Left ventricle myocardium superior (tissue), 1 donor: ENCODE measurements at places on chromosomes 16 and 17.
A peak's percentile ranks its signal among the peaks of the same experiment; 100 is the strongest.

DNA sequence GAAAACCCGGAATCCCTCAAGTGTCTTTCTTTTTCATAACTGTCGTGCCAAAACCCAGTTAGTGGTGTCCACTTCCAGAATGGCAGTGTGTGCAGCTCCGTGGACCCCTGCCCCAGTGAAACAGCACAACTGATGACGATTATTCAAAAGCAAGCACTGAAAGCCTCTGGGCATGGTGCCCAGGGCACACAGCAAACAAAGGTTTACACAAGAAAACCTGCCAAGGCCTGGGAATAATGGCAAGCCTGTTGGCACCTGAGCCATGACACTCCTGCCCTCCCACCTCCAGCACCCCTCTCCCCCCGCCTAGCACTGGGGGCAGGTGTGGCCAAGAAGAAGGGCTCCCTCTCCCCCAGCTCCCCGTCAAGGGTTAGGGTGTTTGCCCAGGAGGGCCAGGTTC is 2.8 kb downstream of the PKMYT1 start:
- no peak for DNase-seq

- no peak for DNase-seq
These were observed 193.8 kb upstream of the CACNG3 start for GRCh38 chr16:24062270-24062817.

DNA sequence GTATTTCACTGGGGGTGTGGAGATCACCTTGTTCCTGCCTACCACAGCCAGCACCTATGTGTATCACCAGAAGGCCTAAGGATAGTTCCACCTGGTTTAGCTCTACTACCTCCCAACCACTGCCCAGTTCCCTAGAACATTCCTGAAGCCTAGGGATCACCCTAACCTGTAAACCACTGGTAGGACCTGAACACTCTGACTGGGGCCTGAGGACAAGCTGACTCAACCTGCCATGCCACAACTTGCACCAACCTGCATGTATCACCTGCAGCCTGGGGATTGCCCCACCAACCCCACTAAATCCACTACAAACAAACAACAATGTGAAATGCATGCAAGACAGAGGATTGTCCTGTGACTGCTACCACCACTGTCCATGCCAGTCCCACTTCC is 128.1 kb downstream of the KIF2B start:
- DNase-seq, result no peak

GRCh38 chr17:39227364-39227919 is 1.7 kb upstream of the STAC2 start:
- DNase-seq, result no peak

DNA sequence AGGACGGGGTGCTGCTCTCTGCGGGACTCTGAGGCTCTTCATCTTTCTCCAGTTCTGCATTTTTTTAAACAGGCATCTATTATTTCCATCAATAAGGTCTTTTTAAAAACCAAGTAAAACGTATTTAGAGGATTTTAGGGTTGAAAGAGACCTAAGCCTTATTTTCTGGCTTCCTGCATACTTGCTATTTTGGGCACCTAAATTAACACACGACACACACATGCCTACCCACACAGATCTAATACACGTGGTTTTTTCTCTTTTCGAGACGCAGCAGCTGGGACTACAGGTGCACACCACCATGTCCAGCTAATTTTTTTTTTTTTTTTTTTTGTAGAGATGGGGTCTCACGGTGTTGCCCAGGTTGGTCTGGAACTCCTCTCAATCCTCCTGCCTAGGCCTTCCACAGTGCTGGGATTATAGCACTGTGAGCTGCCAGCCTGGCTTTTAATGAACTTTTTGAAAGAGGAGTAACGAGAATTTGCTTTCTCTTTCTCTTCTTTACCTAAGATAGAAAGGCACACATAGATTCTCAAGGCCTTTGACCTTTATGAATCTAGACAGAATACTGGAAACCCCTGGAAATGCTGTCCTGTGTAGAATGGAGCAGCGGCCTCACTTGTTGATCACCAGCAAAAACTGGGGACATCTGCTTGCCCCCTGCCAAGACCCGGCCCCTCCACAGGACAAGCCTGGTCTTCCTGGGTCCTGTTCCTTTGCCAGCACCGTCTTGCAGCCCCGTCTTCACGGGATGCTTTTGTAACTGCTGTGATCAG is 13.8 kb downstream of the DNAAF8 start:
- DNase-seq, result no peak

GRCh38 chr16:20814784-20815183 is 8.5 kb downstream of the REXO5 start:
- no peak for DNase-seq

DNA sequence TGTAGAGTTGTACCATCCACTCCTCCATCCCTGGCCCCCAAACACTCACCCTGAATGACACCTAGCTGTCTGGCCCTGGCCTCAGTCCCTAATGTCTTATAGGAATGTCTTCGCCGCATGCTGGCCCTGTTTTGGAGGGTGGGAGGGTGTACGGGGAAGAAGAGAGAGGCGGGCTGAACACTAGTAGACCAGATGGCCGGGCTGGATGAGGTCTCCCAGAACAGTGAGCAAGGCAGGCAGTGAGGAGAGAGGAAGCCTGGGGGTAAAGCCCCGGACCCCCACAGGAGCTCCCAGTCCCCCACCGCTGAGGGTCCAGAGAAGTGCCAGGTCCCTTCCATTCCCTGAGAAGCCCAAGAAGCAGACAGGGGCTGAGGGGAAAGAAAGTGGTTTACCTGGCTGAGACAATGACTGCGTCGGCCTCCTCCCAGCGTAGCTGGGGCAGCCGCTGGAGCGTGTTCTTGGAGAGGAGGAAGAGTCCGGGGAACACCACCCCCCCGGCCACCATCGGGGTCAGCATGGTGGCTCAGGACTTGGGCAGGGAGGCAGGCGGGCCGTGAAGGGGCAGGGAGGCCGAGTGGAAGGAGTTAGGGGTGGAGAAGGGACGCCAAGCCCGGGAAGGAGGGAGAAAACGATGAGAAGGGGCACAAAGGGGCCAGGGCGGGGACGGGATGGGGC is 923 bp downstream of the TLCD3B start:
- no peak for DNase-seq

DNA sequence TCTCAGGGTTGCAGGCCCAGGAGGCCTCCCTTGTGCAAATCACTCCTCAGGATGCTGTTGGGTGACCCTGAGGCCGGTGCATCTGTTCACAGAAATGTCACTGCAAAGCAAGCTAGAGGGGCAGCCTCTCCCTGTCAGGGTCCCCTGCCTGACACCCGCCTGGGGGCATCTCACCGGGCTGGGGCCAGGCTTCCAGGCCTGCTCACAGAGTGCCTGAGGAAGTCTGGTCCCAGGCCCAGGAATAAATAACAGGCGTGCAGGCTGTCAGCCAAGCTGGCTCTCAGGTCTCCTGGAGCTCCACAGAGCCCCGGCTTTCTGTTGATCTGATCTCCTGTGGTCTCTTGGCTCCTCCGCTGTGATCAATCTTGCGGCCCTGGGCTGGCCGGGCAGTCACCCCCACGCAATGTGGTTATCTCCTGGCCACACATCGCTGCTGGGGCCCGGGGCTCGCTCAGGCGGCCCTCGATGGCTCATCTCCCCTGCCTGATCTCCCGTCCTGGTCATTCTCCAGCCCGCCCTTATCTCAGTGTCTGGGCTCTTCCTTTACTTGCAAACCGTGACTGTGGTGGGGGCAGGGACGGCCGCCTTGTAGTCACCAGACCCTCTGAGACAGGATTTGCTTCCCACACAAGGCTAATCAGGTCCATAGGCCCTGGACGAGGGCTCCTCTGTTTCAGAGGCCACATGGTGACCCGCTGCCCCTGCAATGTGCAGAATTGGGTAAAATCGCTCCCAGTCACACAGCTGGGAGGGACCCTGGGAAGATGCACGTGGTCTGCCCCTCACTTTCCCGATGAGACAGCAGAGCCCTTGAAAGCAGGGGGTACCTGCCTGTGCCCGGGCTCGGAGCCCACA is 231.2 kb upstream of the GSE1 start:
- peak; percentile 46 for DNase-seq

- DNase-seq, result peak; percentile 82
These were observed 36.7 kb upstream of the NDRG4 start for GRCh38 chr16:58462997-58463941.

DNA sequence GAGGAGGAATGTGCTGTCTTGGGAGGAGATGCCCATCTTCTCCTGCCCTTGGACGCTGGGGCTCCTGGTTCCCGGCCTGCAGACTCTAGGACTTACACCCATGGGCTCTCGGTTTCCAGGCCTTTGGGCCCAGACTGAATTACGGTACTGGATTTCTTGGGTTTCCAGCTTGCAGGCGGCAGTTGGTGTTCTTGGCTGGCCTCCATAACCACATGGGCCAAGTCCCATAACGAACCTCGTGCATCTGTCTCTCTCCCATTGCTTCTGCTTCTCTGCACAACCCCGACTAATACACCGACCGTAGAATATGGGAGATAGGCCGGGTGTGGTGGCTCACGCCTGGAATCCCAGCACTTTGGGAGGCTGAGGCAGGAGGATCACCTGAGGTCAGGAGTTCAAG is 162.6 kb downstream of the SDK2 start:
- no peak for DNase-seq

- no peak for DNase-seq
These were observed 44.2 kb downstream of the PSMD12 start for GRCh38 chr17:67322042-67322787.

GRCh38 chr16:66608241-66609138 is 4.0 kb downstream of the CMTM3 start:
- DNase-seq, result peak; percentile 95

- no peak for DNase-seq
These were observed 5.7 kb upstream of the VAT1L start for GRCh38 chr16:77782694-77783093.

DNA sequence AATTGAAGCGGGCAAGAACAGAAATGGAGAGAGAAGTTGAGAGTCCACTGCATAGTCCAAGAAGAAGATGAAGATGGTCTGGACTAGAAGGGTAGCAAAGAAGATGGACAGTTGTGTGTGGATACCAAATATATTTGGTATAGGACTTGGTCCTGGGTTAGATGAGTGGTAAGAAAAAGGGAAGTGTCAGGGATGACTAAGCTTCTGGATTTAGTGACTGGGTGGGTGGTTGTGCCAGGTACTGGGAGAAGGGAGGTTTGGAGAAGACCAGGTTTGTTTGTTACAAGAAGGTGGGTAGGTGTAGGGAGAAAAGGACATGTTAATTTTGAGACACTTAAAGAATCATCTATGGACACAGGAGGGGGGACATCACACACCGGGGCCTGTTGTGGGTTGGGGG is 5.4 kb downstream of the VMP1 start:
- DNase-seq, result no peak

DNA sequence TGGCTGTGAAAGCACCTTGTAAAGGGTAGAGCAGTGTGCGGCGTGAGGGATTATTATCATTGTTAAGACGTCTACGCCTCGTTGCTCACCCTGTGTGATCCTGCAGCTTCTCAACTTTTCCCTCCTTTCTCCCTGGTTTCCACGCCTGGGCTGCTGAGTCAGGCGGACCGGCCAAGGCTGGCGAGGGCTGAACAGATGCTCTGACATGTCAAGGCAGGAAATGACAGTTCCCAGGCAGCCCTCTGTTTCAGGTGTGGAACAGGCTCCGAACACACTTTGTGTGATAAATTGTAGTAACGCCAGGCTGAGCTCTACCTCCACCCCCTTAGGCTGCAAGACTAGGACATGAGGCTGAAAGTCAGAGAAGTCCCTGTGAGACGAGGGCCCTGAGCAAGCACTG is 46.0 kb upstream of the TBX2 start:
- DNase-seq, result no peak

GRCh38 chr16:3164121-3164991 is 23.6 kb upstream of the OR1F1 start:
- DNase-seq, result no peak

DNA sequence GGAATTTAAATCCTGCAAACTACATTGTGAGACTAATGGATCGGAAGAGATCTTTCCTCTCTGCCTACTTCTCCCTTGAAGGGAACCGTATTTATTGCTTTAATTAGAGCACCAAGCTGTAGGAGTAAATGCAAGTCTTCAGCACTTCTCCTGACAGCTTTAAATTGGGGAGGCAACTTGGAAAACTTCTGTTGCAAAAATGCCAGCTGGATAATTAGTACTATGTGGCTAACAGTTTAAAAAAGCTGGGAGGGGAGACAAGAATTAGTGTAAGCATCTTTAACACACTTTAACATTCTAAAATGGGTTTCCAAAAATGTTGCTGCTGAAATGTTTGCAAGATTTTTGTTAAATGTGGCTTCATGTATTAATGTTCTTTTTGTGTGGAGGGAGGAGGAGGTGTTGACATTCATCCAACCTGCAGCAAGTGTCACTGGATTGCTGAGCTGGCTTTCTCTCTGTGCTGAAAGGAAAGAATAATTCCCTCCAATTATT is 108.5 kb downstream of the PCTP start:
- DNase-seq, result no peak

- peak; percentile 80 for DNase-seq
These were observed 3.0 kb upstream of the BAHCC1 start for GRCh38 chr17:81391936-81392908.

GRCh38 chr17:82298538-82299421 is 18.6 kb downstream of the CD7 start:
- no peak for DNase-seq

DNA sequence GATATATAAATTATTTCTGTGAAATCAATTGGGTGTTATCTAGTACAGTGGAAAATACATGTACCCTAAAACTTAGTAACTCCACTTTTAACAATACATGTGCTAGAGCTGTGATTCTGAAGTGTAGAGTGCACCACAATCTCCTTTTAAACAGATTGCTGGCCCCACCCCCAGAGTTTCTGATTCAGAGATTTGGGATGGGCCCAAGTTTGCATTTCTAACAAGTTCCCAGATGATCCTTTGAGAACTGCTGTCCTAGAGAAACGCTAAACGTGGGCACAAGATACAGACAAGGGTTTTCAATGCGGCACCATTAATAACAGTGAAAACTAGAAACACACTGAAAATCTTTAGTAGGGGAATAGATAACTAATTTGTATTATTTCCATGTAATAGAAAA is 49.2 kb downstream of the NXPH3 start:
- DNase-seq, result no peak

- no peak for DNase-seq
These were observed 59.4 kb downstream of the BPTF start for GRCh38 chr17:67884741-67885140.

- no peak for DNase-seq
These were observed at the start of gene STX1B for GRCh38 chr16:31010585-31011325. STX1B (minus strand) TSS chr16:31010638; CDS start chr16:31010396, 242 bp downstream.

DNA sequence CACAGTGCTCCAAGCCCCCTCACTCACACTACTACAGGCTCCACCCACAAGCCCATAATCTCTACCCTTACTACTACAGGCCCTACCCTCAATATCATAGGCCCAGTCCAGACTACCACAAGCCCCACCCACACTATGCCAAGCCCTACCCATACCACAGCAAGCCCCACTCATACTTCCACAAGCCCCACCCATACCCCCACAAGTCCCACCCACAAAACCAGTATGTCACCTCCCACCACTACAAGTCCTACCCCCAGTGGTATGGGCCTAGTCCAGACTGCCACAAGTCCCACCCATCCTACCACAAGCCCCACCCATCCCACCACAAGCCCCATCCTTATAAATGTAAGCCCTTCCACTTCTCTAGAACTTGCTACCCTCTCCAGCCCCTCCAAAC is 13.8 kb downstream of the RIPOR1 start:
- DNase-seq, result peak; percentile 43

DNA sequence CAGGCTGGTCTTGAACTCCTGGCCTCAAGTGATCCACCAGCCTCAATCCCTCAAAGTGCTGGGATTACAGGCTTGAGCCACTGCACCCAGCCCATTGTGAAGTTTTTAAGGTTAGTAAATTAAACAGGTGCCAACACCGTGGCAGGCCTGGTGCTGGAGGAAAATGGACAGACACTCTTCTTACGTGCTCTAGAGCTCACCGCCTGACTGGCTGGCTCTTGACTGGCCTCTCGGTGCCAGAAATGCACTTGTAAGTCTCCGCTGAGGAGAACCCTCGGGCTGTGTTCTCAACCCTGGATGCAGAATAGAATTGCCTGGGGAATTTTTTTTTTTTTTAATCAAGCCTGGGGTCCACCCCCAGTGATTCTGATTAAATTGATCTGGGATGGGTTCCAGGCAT is 10.3 kb upstream of the HAS3 start:
- no peak for DNase-seq
